Stimulated activated CD4-positive, alpha-beta T cell treated with anti-CD3 and anti-CD28 coated beads, Interleukin-1b, Interleukin-23, amount 100 ng/mL, for 24 hours (primary cell): ENCODE measurements at places on chromosomes 11 and 22.

DNA sequence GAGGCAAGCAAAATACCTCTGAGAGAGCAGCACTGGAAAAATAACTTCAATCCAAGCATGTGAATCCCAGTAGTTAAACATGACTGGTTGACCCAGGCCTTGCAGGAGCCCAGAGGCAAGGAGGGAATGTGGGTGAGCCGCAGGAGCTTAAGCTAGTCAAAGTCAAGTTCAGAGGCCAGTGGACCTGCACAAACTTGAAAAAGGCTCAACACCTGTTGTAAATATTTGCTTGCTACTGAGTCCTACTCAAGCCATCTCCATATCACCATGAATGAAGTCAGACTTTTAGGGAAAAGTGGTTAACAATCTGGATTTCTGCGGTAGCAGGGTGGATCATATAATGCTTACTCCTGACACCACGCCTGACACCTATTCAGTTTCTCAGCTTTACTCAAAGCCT, 4.8 kb upstream of the CAT start:
- DNase-seq: no peak

GRCh38 chr11:6608011-6608410, 4.0 kb downstream of the TAF10 start:
- DNase-seq: no peak

DNA sequence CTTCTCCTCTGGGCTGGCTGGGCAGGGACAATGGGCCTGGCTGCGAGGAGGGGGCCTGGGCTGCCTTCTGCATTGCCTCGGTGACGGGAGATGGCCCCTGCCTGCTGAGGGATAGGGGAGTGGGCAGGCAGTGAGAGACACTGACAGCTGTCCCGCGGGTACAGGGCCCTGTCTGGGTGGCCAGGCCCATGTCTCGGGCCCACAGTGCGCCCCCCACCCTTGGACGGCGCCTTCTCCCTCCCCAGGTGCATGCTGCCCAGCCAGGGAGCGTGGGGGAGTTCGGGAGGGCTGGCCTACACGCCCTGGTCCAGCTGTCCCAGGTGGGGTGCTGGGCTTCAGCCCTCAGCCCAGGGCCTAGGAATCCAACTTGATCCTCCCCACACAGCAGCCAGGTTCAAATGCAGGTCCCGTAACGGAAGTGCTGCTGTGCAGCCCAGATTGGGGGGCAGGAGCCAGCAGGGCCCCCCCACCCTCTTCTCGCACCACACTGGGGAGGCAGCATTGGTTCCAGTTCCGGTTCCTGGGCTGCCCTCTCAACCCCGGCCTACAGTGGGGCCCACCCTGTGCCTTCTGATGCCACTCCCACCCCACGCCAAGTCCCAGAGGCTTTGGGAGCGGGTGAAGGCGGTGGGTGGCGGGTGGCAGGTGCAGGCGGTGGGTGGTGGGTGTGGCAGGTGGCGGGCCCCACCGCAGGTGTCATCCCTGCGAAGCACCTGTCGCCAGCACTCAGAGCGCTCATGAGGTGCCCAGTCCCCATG, 7.3 kb upstream of the TSSC4 start:
- DNase-seq: no peak

DNA sequence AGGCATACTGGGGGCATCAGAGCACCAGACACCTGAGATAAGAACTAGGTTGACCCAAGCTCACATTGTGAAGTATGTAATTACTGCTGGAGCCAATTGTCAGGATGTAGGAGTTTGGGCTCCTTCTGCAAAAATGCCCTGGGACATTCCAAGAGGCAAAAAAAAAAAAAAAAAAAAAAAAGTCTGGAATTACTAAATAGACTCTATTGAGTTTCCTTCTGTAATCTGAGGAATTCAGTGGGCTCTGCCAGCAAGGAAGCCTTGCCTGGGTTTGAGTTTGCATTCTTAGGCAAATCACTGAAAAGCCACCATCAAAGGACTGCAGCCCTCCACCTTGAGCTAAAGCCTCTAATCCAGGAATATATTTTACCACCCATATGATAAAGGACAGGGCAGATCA, 8.0 kb upstream of the CAVIN3 start:
- DNase-seq: no peak

DNA sequence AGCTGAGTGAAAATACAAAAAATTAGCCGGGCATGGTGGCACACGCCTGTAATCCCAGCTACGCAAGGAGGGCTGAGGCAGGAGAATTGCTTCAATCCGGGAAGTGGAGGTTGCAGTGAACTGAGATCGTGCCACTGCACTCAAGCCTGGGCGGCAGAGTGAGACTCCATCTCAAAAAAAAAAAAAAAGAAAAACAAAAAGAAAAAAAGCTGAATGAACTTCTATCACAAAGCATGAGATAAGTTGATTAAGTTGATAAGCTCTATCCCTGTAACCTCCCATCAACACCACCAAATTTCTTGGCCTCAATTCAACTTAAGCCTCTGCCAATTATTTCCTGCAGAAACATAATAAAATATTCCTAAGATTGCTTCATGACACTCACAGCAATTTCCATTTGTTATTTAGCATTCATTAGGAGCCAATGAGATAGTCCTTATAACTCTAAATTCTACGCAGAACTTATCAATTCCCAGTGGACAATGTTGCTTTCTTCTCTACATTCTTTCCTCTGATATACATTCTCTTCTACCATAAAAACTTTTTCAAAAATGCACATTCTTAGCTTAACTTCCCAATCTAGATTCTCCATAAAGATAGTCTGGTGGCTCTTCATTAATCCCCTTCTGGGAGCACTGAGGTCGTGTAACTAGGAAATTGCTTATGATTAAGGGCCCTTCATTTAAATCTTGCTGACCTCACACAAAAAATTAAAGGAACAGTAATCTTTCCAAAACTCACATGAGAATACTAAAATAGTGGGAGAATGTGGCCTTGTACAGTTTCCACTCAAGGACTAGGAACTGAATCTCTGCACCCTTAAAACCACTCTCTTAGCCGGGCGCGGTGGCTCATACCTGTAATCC, 2.9 kb downstream of the AMBRA1 start:
- DNase-seq: no peak

GRCh38 chr22:37008365-37008764, 10.9 kb downstream of the TST start:
- DNase-seq: no peak

DNA sequence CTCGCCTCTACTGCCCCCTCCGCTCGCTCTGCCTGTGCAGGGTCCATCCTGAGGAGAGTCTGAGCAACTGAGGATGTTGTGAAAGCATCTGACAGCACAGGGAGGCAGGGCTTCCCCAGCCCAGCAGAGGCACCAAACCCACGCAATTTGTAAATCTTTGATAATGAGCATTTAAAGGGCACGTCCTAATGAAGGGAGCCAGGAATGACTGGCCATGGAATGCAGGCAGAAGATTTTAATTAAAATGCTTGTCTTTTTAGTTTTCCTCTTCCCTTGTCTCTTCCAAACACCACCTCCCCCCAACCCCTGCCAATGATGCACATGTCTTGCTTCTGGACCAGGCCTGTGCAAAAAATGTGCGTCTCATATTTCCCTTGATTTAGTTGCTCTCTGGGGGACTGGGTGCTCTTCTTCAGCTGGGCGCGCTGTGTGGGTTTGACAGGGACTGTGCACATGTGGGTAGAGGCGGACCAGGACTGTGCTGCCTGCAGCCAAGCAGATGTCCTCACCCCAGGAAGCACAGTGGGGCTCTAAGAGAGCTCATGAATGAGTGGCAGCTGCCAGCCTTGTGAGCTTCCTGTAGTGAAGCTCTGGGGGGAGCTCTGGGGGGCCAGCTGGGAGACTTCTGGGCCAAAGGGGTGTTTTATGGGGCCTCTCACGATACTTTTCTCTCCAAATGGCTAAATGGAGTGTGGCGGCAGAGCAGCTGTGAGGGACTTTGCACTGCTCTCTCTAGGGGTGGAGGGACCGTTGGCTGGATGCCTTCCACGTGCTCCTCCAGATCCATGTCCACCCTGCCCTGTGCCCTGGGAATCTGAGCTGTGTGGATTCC, 273.5 kb downstream of the ST3GAL4 start:
- DNase-seq: no peak

DNA sequence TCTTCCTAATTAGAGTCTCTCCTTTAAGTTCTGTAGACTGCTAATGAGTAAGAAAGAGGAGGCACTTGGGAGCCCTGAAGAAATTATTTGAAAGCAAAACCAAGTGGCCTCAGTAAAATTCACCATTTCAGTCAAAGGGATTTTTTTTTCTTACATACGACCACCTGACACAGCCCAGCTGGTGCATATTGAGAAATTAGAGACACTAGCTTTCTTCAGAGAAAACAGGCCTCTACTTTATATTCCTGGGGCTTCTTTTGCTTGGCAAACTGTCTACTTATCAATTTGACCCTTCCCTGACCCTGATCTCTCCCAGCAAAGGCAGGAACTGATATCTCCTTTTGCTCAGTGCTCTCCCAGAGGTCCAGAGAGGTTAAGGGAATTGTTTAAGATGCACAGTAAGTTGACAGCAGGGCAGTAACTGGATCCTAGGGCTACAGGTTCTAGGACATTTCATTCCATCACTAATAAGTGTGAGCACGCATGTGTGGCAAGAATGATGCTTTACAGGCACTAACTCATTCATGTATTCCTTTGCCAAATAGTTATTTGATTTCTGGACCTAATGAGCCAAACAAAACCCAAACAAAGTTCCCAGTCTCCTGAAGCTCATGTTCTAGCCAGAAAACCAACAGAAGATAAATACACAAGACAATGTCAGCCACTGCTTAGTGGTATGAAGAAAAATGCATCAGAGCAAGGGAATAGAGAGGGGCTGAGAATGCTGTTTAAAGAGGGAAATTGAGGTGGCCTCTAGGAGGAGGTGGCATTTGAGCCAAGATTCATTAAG, 467.6 kb downstream of the SOX6 start:
- DNase-seq: no peak

DNA sequence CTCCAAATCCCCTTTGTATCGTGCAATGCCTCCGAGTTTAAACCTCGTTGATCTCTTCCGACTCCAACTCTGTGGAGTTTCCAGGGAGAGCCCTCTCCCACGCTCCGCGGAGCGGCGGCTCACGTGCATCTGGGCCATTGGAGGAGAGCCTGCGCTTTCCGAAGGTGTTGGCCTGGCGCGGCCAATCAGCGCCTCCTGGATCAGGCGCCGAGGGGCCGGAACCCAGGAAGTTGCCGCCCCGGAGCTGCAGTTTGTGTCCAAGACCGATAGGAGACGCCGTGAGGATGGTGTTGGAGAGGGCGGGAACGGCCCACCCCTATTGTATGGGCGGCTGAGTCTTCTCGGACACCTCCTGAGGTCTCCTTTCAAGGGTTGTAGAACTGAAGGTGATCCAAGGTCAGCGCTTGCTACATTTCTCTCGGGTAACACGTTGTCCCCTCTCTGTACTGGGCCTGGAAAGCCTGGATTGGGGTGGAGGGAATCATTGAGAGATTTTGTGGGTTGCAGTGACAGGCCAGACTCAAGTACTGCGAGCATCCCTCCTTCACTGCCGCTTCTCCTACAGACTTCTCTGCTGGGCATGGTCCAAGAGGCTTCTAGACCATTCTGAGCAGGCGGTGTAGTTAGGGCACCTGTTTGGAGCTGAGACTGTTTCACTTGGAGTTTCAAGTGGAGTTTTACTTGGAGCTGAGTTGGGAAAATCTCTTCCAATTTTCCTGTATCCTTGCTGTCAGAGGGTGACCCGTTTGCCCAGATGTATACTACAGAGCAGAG, 1.7 kb downstream of the ADAMTS15 start:
- no peak for DNase-seq

GRCh38 chr11:108679045-108679444, 14.2 kb downstream of the DDX10 start:
- DNase-seq: no peak

GRCh38 chr11:113894421-113894996, 10.1 kb upstream of the HTR3B start:
- DNase-seq: no peak

GRCh38 chr11:72150882-72151281, 15.4 kb downstream of the FOLR3 start:
- DNase-seq: no peak

- DNase-seq: no peak
Measured at GRCh38 chr22:36772451-36772850, 3.5 kb downstream of the IFT27 start.

GRCh38 chr11:66002648-66003225, 434 bp downstream of the BANF1 start:
- DNase-seq: no peak

- DNase-seq: no peak
Measured at GRCh38 chr11:96624126-96624525, 234.3 kb downstream of the JRKL start.

- DNase-seq: no peak
Measured at GRCh38 chr22:35914665-35915476, 113.8 kb downstream of the RBFOX2 start.

GRCh38 chr22:19871845-19872778, 17.4 kb upstream of the GNB1L start:
- DNase-seq: no peak

GRCh38 chr11:113690619-113691569, 15.2 kb downstream of the TMPRSS5 start:
- no peak for DNase-seq

GRCh38 chr22:36405221-36405661, 17.5 kb upstream of the MYH9 start:
- no peak for DNase-seq

GRCh38 chr22:44263547-44263946, 49.2 kb downstream of the SHISAL1 start:
- DNase-seq: no peak

DNA sequence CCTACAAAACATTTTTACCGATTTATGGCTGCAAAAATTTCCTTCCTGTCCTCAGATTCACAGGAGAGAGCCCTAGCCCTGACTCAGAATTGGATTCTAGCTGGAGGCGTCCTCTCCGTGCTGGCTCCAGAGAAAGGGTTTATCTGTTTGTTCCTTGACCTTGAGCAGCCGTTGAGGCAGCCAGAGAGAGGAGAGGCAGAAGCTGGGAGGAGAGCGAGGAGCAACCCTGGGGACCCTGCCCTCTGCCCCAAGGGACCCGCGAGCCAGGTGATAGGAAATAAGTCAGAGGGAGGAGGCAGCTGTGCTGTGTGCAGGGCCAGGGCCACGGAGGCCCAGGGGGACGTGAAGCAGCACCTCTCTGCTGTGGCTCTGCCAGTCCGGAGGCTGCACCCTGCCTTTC, 75.6 kb downstream of the IGLL1 start:
- no peak for DNase-seq

DNA sequence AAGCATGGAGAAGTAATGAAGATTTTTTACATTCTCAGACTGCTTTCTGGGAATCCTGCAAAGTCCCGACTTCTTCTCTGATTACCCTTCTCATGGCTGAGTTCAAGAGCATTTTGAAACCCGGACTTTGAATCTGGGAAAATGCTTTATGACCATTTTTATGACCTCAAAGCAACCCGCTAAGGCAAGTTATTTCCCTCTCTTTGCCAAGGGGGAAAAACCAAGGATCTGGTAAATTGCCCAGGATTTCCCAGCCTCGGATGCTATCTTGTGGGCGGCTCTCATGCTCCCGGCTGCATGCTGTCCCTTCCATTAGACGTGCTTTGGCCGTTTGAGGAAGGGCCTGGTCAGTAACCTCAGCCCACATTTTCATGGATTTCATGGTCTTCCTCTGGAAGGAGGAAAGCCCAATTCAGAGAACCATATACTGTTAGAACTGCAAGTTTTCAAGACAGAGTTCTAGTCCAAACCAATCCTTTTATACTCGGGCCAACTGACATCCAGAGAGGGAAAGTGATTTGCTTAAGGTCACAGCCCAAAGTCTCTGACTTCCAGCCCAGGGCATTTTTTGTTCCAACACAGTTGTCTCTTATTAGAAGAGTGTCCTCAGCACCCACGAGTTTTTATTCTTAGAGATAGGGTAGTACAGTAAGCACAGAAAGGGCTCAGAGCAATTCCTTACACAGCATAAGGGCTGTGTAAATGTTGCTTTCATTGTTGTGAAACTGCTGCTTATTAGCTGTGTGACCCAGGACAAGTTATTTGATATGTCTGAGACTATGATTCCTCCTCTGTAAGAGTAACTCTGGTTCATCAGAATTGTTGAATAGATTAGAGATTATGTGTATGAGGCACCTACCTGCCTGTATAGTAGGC, 77.4 kb downstream of the NAV2 start:
- no peak for DNase-seq
